ENCODE measurements at places on chromosomes 13 and 19.

- no peak for DNase-seq
Measured at GRCh38 chr13:40983725-40984667, 35.1 kb downstream of the ELF1 start.

DNA sequence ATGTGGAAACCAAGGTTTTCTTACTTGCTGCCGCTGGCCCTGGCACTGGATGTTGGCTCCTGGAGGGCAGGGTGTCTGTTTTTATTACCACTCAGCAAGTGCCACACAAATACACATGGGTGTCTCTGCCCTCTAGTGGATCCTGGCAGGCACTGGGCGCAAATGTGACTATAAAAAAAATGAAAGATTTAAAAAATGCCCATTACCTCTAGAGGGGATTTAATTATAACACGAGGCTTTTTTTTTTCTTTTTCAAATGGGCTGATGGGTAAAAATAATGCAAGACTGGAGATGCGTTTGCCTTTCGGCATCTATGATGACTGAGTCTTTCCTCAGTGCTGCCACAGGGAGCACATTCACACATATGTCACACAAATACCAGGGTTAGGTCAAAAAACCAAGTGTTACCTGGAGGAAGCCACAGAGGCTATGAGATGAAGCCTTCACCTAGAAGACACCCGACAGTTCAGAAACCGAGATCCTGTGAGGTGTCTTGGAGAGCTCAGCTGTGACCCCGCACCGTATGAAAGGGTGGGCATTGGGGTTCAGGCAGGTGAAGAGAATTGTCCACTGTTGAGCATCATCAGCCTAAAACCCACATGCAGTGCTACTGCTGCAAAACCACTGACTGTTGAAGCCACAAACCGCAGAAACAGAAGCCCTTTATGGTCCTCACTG, 25.7 kb downstream of the CHAMP1 start:
- DNase-seq: no peak

- no peak for DNase-seq
Measured at GRCh38 chr13:40984668-40985366, 34.3 kb downstream of the ELF1 start.

DNA sequence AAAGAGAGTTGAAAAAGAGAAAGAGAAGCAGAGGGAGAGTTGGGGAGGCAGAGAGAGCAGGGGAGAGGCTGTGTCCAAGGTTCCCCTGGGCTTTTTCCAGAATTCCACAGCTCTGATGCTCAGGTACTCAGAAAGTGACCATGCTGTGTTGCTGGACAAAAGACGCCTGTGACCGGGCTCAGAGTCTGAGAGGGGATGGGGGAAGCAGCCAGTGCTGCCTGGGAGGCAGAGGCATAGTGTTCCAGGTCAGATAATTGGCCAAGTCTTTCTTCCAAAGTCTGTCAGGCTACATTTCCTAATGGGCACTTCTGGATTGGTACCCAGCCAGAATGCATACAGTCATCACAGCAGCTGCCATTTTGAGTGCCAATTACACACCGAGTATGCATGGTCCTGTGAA, 86.1 kb downstream of the PTPRS start:
- DNase-seq: no peak

DNA sequence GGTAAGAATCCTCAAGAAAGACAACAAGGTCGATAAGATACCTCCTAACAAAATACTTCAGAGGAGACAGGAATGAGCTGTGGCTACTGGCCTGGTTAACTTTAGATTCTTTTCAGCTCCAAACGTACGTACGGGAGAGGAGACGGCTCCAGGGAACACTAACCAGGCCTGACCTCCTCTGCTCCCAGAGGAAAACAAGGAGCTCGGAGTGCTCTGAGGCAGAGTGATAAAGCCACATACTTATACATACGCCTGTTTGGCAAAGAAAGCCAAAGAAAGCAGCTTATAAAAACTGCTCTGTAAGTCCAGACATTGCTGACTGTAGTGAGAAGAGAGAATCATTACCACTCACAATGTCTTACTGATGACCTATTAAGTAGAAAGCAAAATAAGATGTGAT, 263.9 kb downstream of the MZT1 start:
- DNase-seq: no peak

GRCh38 chr13:113023694-113024430, 54.8 kb downstream of the MCF2L start:
- no peak for DNase-seq

DNA sequence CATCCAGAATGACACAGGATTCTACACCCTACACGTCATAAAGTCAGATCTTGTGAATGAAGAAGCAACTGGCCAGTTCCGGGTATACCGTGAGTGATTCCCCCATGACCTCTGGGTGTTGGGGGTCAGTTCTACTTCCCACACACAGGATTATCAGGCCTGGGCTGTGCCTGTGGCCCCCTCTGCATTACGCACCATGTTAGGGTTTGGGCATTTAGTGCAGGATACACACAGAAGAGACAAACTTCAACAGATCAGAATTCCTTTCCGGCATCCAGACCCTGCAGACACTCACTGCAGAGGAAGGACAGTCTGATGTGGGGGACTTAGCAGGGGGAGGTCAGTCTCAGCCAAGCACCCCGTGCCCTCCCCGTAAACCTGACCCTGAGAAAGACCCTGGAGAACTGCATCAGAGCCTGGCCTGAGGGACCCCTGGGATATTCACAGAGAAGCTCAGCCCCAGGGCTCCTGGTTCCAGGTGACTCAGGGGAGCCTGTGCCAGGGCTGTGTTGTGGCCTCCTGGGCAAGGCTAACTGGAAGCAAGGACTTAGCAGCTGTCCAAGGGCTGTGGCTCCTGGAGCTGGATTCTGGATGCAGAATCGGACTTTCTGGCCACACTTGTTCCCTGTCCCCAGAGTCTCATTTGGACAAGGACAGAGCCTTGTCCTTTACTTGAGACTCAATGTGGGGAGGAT, 1.7 kb downstream of the CEACAM5 start:
- no peak for DNase-seq

GRCh38 chr13:98478189-98479129, 98.4 kb downstream of the STK24 start:
- DNase-seq: no peak

GRCh38 chr19:33063356-33063752, 1.3 kb downstream of the RHPN2 start:
- DNase-seq: no peak

DNA sequence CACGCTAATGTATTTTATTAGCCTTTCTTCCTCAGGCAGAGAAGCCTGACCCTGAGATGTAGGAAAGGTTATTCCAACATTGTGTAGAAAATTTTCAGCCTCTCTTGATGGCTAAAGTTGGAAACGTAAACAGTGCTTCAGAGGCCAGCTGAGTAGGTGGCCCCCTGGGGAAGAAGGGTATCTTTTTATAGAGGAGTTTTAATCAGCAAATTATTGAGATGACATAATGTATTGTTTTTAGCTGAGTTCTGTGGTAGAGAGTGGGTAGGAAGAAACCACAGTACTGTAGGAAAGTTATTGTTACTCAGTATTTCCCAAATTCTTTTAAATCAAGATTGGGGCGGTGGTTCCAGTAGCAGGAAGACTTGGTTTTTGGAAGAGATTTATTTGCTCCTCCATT, 268.8 kb downstream of the DLEU7 start:
- DNase-seq: no peak

DNA sequence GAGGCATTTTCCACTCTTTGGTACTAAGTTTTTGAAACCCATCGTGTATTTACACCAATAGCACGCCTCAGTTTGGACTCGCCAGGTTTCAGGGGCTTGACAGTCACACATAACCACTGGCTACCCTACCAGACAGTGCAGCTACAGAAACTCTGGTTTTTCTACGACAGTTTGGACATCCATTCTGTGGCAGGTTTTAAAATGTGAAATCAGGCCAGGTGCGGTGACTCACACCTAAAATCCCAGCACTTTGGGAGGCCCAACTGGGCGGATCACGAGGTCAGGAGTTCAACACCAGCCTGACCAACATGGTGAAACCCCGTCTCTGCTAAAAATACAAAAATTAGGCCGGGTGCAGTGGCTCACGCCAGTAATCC, 13.2 kb downstream of the KDELR1 start:
- DNase-seq: no peak

GRCh38 chr13:40074338-40074737, 418.9 kb downstream of the COG6 start:
- DNase-seq: no peak

DNA sequence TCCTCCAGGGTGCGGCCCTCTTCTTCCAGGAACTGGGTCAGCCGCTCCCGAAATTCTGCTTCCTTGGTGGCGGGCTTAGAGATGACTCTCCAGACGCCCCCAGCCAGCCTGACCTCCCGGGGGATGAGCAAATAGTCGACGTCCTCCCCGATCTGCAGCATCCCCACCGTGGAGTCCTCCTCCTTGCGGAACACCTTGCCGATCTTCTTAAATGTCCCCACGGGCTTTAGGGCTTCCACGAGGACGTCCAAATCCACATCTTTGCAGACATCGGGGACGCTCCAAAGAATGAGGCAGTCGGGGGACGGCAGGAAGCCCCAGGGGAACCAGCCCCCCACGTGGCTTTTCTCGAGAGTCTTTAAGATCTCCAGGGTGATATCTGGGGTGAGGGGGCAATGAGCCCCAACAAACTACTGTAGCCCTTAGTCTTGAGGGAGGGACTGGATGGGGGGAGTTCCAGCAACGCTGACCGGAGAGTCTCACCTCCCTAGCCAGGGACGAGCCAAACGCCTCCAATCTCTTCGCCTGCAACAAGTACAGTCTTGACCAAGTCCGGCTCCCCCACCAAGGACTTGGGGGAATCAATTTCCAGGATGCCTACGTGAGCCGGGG, 608 bp downstream of the CCDC8 start:
- DNase-seq: no peak

DNA sequence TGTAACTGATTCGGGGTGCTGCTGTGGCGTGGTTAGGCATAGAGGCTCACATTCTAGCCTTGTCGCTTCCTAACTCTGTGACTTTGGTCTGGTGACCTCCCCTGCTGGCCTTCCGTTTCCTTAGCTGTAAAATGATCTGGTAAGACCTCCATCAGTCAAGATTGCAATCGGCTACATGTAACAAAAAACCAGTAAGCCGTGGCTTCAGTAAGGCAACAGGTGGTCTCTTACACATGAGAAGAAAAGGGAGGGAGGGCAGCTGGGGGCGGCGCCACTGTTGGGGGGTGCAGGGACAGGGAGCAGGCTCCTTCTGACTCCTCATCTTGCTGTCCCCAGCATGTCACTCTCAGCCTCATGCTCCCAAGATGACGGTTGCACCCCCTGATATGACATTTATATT, 148.0 kb downstream of the SIPA1L3 start:
- DNase-seq: no peak

GRCh38 chr13:51607165-51607564, 22.9 kb downstream of the WDFY2 start:
- no peak for DNase-seq

DNA sequence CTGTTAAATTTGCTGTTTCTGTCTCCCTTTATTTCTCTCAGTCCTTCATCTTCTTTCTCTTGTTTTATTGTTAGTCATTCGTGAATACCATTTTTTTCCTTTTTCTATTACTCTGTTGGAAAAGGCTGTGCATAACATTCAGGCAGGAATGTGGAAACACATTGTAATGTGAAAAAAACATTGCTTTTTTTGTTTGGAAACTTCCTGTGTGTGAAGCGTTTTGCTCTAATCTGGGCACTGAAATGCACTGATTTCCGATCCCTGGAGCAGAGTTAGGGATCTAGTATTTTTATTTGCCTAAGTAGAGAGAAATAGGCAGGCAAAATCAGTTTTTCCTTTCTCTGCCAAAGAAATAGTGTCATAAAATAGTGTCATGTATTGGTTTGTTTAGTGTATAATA, 155.5 kb downstream of the PCCA start:
- no peak for DNase-seq

All from activated CD4-positive, CD25-positive, alpha-beta regulatory T cell (primary cell).